CD4-positive, alpha-beta T cell (primary cell): ENCODE measurements at places on chromosomes 2 and 18.
A peak's percentile ranks its signal among the peaks of the same experiment; 100 is the strongest.

- DNase-seq = no peak
Measured at GRCh38 chr2:147141930-147142329, 702.9 kb upstream of the ACVR2A start.

- no peak for DNase-seq
Measured at GRCh38 chr2:147554521-147555107, 290.2 kb upstream of the ACVR2A start.

GRCh38 chr18:2687390-2688001, 32.0 kb downstream of the SMCHD1 start:
- DNase-seq = no peak

- DNase-seq = no peak
Measured at GRCh38 chr2:160963957-160964356, 196.3 kb upstream of the TANK start.

GRCh38 chr18:59742325-59743111, 45.3 kb upstream of the CCBE1 start:
- DNase-seq = no peak

DNA sequence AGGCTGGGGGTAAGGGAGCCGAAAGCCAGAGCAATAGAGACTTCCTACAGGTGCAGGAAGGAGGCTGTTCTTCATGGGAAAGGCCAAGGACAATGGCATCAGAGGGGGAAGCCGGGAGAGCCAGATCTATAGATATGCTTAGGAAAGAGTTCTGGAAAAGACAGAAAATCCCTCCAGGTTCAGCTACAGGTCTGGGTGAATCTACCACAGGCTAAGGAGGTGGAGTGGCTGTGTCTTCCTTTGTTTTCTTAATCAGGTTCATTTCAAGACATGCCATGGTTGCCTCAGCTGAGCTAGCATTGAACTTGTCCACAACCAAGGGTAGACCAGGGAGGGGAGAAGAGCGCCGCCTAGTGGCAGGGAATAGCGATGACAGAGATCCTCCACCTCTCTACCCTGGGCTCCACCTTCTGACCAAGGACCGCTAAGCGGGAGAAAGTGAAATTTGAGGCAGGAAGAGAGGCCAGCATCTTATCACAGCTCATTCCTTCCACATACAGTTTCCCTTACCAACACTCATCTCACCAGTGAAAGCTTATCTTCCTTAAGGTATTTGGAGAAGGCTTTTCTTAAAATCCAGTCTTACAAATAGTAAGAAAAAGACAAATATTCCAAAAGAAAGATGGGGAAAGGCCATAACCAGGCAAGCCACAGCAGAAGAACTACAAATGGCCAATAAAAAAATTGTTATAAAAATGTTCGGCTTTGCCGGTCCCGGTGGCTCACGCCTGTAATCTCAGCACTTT, 74.2 kb downstream of the VIT start:
- peak; percentile 7 for DNase-seq

- DNase-seq = no peak
Measured at GRCh38 chr2:113237604-113238160, 41.0 kb downstream of the PAX8 start.

DNA sequence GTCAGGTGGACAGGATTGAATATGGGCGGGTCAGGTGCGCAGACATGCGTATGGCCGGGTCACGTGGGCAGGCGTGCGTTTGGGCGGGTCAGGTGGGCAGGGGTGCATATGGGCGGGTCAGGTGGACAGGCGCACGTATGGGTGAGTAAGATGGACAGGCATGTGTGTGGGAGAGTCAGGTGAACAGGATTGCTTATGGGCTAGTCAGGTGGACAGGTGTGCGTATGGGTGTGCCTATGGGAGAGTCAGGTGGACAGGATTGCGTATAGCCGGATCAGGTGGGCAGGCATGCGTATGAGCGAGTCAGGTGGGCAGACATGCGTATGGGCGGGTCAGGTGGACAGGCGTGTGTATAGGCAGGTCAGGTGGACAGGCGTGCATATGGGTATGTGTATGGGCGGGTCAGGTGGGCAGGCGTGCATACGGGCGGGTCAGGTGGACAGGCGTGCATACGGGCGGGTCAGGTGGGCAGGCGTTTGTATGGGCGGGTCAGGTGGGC, 30.3 kb upstream of the KLF11 start:
- DNase-seq = no peak
